ENCODE measurements at places on chromosomes 7 and 10. TPM values are rescaled to one million over a fixed set of nuclear protein-coding genes. Genes with fewer than 3 reads are reported as not detected.

DNA sequence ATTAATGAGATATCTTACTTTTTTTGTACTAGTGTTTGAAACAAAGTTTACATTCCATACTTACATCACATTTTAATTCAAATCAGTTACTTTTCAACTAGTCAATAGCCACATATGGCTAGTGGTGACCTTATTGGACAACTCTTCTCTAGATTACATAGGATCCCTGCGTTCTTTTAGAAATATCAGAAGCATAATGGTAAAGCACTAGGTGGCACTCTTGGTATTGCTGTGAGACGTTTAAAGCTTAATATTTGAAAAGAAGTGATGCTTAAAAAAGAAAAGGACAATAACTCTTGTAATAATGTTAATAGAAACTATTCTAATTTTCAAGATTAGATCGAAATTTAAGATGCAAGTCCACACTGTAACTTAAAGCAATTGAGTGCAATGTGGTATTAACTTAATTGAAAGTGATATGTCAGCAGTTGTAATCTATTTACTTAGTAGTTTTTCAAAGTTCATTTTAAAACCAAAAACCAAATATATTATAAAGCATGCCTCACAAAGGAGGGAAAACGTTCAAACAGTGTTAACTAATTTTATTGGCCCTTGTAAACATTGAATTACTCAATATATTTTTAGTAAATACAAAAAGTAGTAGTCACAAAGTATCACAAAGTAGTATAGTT lies 339.1 kb downstream of the ATRNL1 start:
- no peak for DNase-seq

Gene C10orf53
- not detected for total RNA-seq

DNA sequence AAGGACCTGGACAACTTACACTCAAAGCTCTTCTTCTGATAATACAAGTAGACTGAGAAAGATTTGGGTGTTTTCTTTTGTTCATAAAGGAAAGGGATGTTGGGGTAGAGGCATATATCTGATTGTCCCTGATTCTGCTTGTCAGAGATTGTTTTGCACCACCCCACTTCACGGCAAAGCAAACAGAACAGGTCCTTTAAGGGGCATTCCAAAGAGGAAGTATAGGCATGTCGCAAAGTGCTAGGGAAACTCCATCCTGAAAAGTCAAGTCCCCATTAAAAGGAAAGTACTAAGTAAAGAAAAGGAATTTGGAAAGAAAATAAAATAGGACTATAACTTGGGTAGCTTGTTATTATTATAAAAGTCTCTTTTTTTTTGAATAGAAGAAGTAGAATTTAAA lies 233.0 kb downstream of the DNAJB9 start:
- no peak for DNase-seq

Gene PRSS1
- not detected for total RNA-seq

DNA sequence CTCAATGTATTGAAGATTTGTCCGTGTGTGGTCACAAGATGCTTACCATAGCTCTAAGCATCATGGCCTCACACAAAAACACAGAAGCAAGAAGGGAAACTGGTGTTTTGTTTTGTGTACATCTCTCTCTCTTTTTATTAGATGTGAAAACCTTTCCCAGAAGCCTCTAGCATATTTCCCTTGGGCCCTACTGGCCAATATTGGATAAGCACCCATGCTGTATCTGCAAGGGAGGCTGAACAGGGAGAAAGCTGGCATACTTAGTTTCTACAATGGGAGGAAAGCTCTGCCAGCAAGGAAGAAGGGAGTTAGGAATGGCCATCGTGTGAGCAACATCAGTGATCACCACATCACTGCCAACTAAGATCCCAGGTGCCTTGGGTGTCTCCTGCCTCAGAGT lies 9.6 kb upstream of the NAMPT start:
- DNase-seq, result no peak

Gene LLCFC1
- not detected for total RNA-seq

GRCh38 chr10:108566316-108567107 lies 1356.8 kb downstream of the XPNPEP1 start:
- DNase-seq, result no peak

Gene MKRN1
- total RNA-seq, result 162 TPM

Gene NKX2-3
- not detected for total RNA-seq

- DNase-seq, result no peak
These were observed 66.8 kb upstream of the NEBL start for GRCh38 chr10:20963721-20964595.

Gene PHF14
- total RNA-seq, result 31.2 TPM

Gene H2BK1
- total RNA-seq, result 1.8 TPM

Gene MKI67
- total RNA-seq, result 2.8 TPM

DNA sequence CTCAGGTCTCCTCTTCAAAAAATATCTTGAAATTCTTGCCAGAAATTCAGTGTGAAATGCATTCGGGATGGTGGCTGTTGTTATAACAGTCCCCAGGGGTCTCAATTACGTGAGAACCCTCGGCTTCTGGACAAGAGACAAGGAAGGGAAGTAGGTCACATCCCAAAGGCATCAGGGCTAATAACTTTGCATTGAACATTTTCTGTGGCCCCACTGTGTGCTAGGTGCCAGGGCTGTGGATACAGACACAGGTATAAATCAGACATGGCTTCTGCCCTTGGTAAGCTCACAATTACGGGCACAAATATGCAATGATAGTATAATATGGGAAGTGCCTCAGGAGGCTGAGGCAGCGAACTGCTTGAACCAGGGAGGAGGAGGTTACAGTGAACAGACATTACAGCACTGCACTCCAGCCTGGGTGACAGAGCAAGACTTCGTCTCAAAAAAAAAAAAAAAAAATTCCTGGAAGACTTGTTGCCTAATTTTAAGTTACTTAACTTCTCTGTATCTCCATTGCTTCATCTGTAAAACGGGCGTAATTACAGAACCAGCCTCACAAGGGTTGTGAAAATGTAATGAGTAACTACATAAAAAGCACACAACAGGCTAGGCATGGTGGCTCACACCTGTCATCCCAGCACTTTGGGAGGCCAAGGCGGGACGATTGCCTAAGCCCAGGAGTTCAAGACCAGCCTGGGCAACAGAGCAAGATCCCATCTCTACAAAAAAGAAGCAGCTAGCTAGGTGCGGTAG lies 2.5 kb upstream of the RHBDD2 start:
- no peak for DNase-seq

DNA sequence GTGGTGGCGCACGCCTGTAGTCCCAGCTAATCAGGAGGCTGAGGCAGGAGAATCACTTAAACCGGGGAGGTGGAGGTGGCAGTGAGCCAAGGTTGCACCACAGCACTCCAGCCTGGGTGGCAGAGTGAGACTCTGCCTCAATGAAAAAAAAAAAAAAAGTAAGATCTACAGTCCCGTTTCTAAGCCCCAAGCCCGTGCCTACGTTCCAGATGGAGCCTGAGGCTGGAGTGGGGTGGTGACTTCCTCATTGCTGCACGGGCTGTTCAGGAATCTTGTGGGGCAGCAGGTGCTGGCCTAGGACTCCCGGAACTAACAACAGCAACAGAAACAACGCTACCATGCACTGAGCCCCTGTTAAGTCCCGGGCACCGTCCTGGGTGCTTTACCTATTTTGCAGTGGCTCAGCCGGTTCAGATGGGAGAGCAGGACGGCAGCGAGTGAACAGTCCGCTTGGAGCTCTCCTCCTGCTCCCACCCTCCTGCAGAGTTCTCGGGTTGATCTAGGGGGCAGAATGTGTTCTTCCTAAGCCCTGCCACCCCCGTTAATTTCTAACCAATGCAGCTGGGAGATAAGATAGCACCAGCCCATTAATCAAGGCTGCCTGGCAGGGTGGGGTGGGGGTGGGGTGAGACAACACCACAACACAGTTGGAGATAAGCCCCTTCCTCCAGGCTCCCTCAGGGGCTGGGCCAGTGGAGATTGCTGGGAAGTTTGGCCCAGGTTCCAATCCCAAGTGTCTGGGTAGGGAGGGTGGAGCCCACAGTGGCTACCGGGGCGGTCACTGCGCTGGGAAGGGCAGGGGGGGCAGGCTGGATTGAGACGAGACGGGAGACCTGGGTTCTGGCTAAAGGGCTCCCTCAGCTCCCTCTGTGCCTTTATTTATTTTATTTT lies 17.0 kb upstream of the SFRP5 start:
- no peak for DNase-seq

GRCh38 chr7:17166824-17167379 lies 131.6 kb upstream of the AHR start:
- no peak for DNase-seq

Gene FLNC
- 0.03 TPM for total RNA-seq

DNA sequence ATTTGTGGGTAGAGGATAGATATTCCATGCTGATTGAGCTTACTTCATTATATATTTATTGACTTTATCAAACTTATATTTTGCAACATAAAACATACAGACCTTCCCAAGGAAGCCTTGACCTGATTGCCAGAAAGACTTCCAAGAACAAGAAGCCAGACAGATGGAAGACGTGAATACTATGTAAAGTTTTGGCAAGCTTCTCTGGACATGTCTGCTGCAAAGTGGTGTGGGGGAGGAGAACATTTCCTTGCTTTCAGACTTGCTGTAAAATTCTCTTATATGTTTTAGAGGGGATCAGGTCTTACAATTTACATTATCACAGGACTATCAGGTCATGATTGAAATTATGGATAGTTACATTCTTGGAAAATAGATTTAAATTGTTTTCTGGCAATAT lies 23.4 kb downstream of the GPR158 start:
- no peak for DNase-seq

Gene NUPR2
- total RNA-seq, result not detected

DNA sequence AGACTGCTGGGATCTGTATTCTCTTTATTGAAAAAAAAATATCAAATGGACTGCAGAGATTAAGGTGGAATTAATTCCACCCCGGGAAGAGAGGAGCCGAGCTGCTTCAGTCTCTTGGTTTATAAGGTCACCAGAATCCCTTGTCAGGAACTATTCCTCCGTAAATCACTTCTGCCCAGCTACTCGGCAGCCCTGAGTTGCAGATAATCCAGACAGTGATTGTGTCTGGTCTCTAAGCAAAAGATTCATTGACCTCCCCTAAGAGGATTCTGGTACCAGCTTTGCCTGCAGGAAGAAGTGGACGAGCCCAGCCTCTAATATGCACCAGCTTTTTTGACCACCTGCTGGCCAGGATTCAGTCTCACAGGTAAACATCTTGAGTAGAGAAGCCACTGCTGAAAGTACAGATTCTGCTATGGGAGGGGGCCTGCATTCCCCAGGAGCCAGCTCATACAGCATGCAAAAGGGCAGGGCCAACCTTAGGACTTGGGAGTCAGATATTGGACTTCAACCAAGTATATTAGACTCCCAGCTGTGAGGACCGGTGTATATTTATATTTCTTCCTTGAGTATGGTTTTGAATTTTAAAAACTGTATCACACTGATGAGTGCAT lies 27.1 kb upstream of the PLXNA4 start:
- DNase-seq, result no peak

DNA sequence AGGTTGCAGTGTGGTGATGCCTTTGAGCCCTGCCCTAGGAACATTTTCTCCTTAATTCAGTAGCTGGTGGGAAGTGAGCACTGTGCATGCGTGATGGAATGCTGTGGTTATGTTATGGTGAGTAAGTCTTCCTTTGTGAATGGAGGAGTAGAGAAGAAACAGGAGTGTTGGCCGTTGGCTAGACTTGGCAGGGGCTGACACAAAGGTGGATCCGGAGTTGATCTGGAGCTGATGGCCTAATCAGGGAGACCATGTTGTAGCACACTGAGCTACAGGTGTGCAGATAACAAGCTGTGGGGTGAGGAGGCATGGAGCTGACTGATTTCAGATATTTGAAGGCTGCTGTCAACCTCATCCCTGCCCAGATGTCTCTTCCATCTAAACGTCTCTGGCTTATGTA lies 122.3 kb downstream of the CNNM2 start:
- DNase-seq, result no peak

DNA sequence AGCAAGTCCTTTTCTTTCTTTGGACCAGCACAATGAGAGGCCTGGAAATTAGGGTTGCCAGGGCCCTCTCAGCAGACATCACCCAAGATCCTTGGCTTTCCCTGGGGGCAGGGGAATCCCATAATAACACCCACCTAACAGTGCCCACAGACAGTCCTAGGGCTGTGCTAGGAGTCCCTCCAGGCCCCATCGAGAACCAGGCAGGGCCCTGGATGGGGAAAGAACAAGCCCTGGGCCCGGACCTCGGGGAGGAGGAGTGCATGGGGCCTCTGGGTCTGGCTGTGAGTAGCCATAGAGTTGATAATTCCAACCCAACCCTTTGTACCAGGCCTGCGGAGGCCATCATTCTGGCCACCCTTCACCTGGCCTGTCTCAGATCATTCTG lies 201.2 kb upstream of the ZMIZ1 start:
- no peak for DNase-seq

Gene BRAF
- total RNA-seq, result 58.7 TPM

GRCh38 chr7:11207565-11207964 lies 233.9 kb downstream of the PHF14 start:
- no peak for DNase-seq

Gene TMEM196
- not detected for total RNA-seq

Gene PAPOLB
- not detected for total RNA-seq

GRCh38 chr10:78843495-78843894 lies 225.3 kb upstream of the ZMIZ1 start:
- no peak for DNase-seq

Gene ZMIZ1
- total RNA-seq, result 57.2 TPM

DNA sequence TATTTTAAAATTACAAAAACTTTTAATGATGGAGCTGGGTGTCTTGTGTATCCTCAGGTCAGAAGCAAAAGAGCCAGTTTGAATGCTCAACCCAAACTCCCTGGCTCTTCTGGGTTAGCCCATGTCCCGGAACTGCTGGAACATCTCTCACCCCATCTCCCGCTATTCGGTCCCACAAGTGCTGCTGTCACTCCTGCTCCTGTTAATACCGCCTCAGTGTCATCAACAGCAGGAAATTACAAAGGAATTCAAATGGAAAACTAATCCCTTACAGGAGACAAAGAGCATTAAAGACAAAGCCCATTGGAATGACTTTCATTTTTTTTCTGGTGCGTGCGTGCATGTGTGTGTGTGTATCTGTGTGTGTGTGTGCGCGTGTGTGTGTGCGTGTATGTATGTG lies 112.0 kb upstream of the C7orf33 start:
- no peak for DNase-seq

Gene PNLIPRP2
- total RNA-seq, result not detected

- no peak for DNase-seq
These were observed 106.3 kb downstream of the INPP5A start for GRCh38 chr10:132643709-132644526.

DNA sequence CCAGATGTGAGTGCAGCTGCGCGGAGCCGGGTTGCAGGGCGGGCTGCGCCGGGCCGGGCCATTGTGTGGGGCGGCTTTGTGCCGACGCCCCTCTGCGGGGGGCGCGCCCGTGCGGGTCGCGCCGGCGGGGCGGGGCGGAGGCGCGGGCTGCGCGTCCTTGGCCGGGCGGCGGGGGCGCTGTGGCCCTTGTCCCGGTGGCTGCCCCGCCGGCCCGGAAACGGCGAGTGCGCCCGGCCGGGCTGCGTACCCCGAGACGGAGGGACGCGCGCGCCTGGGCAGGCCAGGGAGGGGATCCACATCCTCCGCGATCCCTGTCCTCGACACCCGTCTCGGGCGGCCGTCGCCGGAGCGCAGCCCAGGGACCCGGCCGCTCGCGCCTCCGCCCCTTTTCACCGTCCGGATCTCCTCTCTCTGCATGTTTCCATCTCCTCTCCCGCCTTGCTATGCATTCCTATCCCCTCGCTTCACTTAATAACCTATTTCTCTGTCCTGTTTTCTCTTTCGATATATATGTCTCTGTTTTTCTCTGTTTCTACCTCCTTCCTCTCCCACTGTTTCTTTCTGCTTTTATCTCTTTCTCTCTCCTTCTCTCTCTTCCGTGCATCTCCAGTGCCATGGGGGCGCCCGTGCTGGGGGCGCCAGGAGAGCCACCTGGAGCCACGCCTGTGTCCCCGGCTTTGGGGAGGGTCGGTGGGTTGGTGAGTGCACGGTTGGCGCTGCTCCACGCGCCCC lies 765 bp downstream of the PFKFB3 start:
- DNase-seq, result peak; percentile 22

- DNase-seq, result no peak
These were observed at the start of gene FAM131B for GRCh38 chr7:143362131-143363015. Gene FAM131B (minus strand): TSS chr7:143362713. CDS start chr7:143362603, 110 bp downstream.
